ENCODE measurements at places on chromosomes 3 and 15.

GRCh38 chr3:17553080-17553479 lies 189.4 kb downstream of the TBC1D5 start:
- DNase-seq = no peak

GRCh38 chr15:41510728-41511127 lies 2.9 kb downstream of the LTK start:
- DNase-seq = no peak

- DNase-seq = no peak
Measured at GRCh38 chr3:116039651-116039985, 405.7 kb downstream of the LSAMP start.

GRCh38 chr3:196141052-196141865 lies 59.4 kb upstream of the TFRC start:
- DNase-seq = no peak

DNA sequence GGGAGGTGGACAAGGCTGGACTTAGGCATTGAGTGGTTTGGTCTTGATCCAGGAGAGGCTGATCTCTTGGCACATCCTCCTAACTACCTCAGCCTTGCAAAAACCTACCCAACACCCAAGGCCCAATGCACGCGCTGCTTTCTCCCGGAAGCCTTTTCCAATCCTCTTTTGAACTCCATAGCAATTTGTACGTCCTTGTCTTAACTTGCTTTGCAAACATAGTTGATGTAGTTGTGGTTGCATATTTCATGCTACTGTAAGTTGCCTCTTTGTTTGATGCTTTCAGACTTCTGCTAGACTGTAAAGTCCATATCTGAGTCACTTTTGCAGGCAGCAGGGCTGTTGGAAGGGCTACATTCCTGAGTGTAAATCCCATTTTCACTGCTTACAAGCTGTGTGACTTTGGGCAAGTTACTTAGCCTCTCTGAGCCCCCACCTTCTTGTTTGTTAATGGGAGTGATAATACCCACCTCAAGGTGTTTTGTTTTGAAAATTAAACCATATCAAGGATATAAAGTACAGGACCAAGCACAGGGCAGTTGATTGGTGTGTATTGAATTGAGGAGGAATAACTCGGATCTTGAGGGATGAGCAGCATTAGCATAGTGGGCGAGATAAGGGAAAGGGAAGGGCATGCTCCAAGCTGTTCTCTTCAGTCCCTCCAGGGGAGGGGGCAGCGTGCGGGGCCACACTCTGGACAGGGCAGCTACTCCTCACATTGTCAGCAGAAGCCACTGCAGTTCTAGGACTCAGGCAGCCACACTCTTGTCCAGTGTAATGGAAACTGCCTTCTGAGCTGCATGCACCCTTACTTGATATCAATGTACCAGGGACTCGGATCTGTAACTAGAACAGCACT lies 28.8 kb downstream of the SIAH2 start:
- DNase-seq = no peak

DNA sequence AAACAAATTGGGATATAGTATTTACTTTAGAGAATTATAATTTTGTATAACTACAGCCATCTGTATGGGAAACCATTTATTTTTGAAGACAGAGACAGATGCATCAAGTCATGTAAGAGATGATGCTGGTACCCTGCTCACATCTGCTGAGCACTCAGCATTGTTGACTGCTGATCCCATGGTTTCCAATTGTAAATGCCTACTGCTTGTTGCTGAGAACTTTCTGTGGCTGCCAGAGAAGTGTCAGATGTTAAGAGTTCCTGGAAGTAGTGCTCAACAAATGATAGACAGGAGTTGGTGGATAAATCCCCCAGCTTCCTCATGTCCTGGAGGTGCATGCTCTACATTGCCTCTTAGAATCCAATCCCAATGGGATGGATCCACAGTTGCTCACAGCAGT lies 167.1 kb downstream of the OXSM start:
- no peak for DNase-seq

DNA sequence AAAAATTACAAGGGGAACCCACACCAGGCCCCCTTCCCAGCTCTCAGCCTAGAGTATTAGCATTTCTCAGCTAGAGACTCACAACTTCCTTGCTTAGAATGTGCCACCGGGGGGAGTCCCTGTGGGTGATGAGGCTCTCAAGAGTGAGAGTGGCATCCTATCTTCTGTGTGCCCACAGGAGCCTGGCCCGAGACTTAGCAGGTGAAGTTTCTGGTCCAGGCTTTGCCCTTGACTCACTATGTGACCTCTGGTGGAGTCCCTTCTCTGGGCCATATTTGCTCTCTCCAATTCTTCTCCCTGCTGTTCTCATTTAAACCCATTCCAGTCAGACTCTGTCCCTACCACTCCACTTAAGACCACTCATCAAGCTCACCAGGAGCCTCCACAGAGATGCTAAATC lies 18.1 kb downstream of the CLK3 start:
- no peak for DNase-seq

GRCh38 chr3:186461141-186461540 lies 83.0 kb downstream of the CRYGS start:
- DNase-seq = no peak
